ENCODE measurements at places on chromosomes 11 and 22.

DNA sequence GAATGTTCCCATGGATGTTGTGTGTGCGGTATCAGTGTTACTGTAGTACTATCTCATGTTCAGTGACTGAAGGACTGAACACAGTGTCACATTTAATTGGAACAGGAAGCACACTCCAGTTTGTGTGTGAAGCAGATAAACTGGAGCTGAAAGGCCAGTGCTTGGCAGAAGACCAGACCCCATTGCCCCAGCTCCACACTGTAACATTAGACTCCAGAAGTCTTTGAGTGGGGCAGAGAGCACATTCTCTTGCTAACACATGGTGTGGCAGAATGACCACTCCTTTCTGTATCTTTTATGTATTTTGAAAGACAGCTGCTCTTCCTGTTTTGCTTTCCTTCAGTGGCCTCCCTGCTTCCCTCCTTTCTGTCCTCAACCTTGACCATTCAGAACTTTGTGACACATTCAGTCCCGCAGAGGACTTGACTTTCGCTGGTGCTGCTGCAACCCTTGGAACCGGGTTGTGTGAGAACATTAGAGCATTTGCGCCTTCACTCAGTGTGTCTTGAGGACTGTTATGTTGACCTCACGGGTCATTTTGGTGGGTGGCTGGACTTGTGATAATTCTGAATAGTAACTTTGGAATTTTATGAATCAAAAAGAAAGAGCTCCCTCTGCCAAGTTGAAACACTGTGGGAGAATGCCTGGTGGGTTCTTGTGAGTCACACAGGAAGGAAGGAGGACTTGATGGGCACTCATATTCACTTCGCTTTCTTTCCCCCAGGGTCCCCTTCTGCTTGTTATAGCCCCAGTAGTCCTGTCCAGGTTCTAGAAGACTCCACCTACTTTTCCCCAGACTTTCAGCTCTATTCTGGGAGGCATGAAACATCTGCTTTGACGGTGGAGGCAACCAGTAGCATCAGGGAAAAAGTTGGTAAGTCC, 26.4 kb downstream of the AMOTL1 start:
- DNase-seq: no peak

DNA sequence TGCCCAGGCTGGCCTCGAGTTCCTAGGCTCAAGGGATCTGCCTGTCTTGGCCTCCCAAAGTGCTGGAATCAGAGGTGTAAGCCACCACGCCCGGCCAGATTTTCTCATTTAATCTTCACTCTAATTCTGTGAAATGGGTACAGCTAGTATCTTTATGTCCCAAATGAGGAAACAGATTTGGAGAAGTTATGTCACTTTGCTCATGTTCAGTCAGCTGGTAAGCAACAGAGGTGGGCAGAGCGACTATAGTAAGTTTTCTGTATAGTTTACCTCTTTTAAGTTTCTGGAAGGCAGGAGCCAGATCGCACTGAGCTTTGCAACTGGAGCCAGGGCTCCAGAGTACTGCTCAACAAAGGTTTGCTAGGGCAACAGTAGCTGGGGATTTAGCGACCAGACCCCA, 33.2 kb downstream of the RCOR2 start:
- no peak for DNase-seq

GRCh38 chr11:61121192-61121831, 19.0 kb downstream of the CD5 start:
- DNase-seq: no peak

DNA sequence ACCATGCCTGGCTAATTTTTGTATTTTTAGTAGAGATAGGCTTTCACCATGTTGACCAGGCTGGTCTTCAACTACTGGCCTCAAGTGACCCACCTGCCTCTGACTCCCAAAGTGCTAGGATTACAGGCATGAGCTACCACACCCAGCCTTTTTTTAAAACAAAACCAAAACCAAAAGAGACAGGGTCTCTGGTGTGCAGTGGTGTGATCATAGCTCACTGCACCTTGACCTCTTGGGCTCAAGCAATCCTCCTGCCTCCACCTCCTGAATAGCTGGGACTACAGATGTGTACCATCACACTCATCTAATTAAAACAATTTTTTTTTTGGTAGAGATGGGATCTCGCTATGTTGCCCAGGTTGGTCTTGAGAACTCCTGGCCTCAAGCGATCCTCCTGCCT, 77.7 kb downstream of the PTPRJ start:
- no peak for DNase-seq

GRCh38 chr22:27032091-27032761, 374.8 kb downstream of the MIAT start:
- no peak for DNase-seq

DNA sequence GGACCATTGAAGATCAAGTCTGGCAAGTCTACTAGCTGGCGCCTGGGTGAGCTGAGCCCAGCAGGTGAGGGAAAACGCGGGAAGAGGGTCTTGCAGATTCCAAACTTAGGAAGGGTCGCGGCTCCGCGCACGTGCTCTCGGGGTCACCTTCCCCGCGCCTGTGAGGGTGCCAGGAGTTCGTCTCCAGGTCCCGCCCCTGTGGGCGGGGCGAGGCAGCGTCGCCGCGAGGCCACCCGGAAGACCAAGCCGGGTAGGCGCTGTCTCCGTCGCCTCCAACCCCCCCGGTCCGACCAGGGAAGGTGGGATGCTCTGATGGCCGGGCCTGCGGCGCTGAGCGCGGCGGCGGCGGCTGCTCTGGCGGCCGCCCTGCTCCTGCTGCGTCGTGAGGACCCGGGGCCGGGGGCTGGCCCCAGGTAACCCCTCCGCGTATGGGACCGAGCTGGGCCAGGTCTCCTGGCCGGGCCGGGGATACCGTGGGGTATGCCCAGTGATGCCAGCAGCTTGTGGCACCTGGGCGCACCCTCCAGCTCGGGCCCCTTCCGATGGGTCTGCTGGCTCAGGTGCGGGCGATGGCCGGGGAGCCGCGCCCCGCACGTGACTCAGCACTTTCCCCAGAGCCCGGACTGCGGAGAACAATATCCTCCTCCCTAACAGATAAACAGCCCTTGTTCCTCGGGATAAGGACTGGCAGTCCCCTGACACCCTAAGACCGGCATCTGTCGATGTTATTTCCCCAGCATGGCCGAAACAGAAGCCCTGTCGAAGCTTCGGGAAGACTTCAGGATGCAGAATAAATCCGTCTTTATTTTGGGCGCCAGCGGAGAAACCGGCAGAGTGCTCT, at the start of gene HTATIP2:
Gene HTATIP2 (plus strand): TSS at position 215 of the 841 bp plus-strand sequence. CDS start 524 bp downstream, at position 739.
- DNase-seq: peak; percentile 62

DNA sequence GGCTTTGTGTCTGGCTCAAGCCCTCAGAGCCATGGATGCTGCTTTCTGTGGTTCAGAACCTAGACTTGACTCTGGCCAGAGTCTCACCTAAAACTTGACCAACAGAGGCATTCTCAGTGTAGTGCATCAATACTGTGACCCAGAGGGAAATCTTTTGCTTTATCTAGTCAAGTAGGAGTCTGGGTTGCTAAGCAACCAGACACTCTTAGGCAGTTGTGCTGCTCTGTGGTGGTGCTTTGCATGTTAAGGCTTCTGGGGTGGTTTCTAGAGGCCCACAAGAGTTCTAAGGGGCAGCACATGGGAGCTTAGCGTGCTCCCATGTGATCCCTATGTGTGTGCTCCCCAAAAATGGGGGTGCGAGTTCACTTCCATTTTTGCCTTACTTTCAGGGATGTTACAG, 224.6 kb upstream of the PLET1 start:
- DNase-seq: no peak

DNA sequence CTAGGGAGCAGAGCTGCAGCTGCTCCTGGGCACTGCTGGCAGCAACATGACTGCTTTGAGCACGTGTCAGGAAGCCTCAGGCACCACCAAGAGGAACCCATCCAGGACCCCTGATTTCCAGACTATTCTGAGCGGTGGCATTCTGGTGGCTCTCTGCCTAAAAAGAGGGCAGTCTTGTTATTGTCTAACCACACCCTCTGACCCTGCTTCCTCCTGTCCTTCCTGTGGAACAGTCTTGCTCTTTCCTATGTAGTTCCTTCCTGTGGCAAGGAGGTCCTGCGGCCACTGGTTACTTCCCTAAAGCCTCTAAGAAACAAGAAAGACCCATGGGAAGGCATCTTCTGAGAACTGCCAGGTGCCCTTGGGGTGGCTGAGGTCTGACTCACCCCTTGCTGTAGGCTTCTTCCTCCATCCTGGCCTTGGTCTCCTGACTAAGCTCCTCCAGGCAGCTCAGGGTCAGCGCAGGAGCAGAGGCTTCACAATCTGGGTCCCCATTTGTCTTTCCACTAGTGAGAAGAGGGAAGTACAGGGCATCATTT, 13.1 kb upstream of the LYVE1 start:
- no peak for DNase-seq

DNA sequence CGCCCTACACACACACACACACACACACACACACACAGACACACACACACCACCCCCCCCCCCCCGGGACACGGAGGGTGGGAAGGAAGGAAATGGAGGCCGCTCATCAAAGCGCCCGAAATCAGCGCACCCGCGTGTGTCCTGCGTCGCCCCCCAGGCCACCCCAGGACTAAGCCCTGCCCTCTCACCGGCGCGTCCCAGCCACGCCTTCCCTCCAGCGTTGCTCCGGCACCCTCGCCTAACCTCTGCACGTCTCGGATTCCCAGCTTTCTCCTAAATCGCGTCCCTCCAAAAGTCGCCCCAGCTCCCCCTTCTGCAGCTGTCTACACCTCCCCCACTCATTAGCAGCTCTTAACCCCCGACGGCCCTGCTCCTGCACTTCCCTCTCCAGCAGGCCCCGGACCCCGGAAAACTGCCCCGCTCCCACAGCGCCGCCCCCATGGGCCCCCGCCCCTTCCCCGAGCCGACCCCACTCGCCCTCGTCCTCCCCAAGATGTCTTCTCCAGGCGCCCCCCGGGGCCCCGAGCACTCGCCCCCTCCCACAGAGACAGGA, 557 bp downstream of the PACSIN2 start:
- DNase-seq: peak; percentile 13

- DNase-seq: no peak
Measured at GRCh38 chr11:3177931-3178330, 12.8 kb upstream of the OSBPL5 start.

GRCh38 chr22:35450824-35451569, 51.1 kb downstream of the MCM5 start:
- DNase-seq: no peak

- no peak for DNase-seq
Measured at GRCh38 chr11:8369592-8370205, 106.0 kb upstream of the LMO1 start.

DNA sequence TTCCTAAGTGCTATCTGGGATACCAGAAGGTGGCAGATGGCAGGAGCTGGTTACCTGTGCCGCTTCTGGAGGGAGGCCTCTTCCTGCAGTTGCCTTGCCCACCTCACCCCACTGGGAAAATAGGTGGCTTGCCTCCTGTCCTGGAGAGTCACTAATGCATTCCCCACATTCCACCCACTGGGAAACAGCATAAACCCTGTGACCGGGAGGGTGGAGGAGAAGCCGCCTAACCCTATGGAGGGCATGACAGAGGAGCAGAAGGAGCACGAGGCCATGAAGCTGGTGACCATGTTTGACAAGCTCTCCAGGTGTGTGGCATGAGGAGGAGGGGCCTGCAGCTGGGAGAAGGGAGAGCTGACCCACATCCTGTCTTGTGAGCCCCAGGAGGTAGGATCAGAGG, 5.6 kb downstream of the RIC8A start:
- DNase-seq: no peak

- no peak for DNase-seq
Measured at GRCh38 chr22:49702068-49702397, 125.6 kb downstream of the BRD1 start.

DNA sequence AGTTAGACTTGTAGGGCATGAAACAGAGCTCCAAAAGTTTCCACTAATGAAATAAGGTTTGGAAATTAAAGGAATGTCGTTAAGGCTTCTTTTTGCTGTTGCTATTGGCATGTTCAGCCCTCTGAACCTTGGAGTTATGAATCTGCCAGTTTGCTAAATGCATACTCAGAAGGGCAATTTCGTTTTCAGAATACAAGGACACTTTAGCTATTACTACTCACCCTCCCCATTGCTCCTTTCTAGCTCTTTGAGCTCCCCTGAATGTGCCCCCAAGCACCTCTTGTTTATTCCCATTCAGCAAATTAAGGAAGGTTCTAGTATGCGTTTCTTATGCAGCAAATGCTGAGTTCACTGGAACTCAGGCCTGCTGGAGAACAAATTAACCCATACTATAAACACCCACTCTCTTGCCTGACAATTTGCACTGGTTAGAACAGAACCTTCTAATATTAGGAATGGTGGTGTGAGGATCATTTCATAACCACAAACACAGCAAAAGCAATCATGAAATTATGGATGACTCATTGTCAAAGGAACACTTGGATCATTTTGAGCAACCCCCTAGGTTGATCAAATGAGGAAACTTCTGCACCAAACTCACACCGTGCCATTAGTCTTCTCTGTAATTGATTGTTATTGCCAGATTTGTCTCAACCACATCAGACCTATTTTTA, 26.2 kb upstream of the LIN7C start:
- DNase-seq: no peak

GRCh38 chr22:45731041-45731797, 59.6 kb downstream of the ATXN10 start:
- DNase-seq: no peak

DNA sequence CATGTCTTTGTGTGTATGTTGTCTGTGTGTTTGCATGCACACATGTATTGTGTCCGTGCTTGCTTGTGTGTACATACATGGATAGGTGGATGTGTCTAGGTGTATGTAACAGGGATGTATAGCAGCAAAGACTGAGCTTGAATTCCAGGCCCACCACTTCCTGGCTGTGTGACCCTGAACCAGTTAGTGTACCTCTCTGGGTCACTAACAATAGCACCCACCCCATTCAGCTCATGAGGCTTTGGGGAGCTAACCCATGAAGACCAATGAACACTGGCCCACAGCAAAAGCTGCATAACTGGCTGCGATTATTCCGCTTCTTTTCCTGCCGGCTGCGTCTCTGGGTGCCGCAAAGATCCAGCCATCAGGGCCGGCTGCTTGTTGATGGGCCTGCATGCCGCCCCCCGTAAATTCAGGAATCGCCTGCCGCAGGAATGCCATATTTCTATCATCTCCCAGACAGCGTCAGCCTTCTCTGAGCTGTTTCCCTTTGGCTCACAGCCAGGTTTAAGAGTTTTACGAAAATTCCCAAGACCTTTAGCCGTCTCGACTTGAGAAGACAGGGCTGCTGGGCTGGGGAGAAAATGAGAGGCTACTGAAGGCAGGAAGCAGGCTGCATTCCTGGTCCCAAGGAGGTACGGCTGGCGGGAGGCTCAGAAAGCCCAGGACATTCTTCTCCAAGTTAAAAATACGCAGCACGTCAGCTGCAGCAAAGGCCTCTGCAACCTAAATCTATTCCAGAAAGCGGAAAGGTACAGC, 224.6 kb downstream of the MN1 start:
- DNase-seq: no peak

Measured in activated T-helper 1 cell treated with Interleukin-2 at 50 U/mL for 16 hours (primary cell).